ENCODE measurements at places on chromosomes 2 and 18. TPM values are rescaled to one million over a fixed set of nuclear protein-coding genes. Genes with fewer than 3 reads are reported as not detected.

- DNase-seq, result no peak
Measured at GRCh38 chr2:69386360-69386759, 667 bp downstream of the GFPT1 start.

- DNase-seq, result no peak
Measured at GRCh38 chr2:97900806-97901205, 94.9 kb downstream of the TMEM131 start.

DNA sequence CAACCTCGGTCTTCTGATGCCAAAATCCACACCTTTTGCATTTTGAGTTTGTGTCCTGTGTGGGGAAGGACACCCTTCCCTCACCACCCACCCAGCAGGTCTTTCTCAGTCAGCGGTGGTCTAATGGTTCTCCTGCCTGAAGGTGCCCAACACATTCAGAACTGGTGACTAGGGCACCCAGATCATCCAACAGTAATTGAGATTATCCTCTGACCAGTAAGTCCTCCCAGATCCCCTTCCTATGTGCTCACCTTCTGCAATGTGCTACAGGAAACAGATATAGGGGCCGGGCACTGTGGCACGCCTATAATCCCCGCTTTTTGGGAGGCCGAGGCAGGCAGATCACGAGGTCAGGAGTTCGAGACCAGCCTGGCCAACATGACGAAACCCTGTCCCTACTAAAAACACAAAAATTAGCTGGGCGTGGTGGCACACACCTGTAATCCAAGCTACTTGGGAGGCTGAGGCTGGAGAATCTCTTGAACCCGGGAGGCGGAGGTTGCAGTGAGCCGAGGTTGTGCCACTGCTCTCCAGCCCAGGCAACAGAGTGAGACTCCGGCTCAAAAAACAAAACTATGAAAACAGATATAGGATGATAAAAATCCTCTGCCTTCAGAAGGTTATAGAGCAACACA lies 56.2 kb downstream of the REEP1 start:
- DNase-seq, result no peak

GRCh38 chr2:80311304-80311703 lies 6.8 kb upstream of the LRRTM1 start:
- no peak for DNase-seq

DNA sequence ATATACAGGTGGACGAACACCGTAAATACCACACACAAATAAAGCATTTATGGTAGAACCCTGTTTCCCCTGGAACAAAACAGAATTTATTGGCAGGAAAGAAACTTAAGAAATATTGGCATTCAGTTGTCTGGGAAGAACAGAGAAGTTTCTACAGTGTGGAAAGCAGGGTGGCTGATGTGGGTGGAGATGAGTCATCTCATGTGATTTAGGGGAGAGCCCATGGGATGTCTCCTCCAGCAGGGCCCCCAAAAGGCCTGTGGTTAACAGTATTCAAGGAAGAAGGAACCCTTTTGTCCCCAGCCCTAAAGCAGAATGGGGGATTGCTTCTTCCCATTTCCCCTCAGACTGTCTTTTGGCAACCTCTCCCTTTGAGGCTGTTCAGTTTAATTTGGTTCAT lies 24.2 kb downstream of the SIX3 start:
- no peak for DNase-seq

- DNase-seq, result no peak
Measured at GRCh38 chr2:11681722-11682589, 12.0 kb upstream of the NTSR2 start.

DNA sequence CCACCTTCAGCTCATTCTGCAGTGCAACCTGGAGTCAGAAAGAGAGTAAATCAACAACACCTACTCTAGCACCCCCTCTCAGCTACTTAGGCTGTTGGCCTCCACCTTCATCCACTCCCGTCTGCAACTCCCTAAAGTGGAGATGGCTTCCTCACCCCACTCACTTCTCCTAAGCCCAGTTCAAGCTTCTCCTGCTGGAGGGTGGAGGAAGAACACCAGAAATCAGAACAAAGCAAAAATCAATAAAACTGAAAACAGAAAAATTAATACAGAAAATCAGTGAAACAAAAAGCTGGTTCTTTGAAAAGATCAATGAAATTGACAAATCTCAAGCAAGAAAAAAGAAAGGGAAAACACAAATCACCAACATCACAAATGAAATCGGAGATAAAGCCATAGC lies 191.7 kb downstream of the ANAPC1 start:
- DNase-seq, result no peak

DNA sequence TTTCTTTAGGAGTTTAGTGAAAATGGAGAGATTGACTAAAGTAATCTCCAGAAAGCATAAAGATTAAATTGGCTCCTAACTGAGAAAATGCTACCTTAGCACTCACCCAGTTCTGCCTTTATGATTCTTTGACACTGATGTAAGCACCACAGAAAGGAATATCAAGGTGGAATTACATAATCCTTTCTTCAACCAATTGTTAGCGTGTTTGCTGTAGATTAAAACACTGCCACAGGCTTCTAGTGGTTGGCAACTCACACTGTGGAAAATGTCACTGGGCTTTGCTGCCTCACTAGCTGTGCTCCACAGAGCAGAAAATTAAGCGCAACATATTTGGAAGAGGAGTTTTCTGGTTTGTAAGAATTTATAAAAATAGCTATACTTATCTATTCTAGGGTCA lies 104.1 kb downstream of the DLGAP1 start:
- no peak for DNase-seq

GRCh38 chr2:100733391-100734187 lies 86.3 kb upstream of the NPAS2 start:
- no peak for DNase-seq

- no peak for DNase-seq
Measured at GRCh38 chr2:62660582-62661262, 44.8 kb upstream of the EHBP1 start.

DNA sequence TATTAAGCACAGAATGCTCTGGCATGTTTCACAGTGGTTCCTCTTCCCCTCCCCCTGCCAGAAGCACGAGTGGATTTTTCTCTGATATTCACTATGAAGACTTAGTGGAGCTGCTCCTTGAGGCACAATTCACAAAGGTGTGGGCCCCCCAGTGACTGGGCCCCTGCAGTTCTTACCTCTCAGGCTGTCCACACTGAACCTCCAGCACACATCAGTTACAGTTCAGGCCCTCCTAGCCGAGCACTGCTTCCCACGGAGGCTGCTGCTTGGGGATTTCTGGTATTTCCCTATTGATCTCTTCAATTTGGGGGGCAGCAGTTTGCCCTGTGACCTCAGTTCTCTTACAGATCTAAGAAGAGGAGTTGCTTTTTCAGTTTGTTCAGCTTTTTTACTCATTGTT lies 236.1 kb downstream of the SH3RF3 start:
- DNase-seq, result no peak

- DNase-seq, result no peak
Measured at GRCh38 chr2:232013701-232014353, 52.3 kb downstream of the DIS3L2 start.

- DNase-seq, result no peak
Measured at GRCh38 chr2:240478346-240479110, 43.1 kb downstream of the GPC1 start.

GRCh38 chr2:215369181-215369760 lies 57.4 kb downstream of the ATIC start:
- DNase-seq, result no peak

DNA sequence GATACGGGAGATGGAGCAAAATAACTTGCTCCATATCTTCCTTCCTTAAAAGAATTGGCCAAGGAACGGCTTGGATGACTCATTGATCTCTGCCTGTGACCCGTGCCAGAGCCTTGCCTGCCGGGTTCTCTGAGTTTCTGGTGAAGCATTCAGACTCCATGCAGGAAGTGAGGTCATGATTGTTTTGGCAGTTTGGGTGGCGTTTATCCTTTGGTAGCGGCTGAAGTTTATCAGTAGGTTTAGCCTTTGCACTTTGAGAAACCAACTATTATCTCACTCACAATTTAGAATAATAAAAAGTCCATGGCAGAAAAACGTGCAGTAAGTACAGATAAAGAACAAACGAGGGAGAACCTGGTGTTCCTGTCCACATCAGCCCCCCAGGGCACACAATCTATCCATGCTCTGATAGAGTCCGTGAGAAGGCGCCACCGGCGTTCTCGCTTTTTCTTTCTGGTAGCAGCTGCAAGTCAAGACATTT lies 15.0 kb upstream of the CTAGE1 start:
- DNase-seq, result no peak

DNA sequence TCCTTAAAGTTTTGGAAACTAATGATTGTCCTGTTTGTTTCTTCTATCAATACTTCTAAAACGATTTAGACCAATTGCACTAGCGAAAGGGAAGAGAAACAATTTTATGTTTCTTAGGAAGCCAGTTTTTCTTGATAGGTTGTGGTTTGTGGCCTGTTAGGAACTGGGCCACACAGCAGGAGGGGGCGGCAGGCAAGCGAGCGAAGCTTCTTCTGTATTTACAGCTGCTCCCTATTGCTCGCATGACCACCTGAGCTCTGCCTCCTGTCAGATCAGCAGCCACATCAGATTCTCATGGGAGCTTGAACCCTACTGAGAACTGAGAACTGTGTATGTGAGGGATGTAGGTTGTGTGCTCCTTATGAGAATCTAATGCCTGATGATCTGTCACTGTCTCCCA lies 201.5 kb upstream of the PXDN start:
- no peak for DNase-seq

The KLHL41 gene
- polyA plus RNA-seq, result 1.2 TPM

The OSBPL1A gene
- polyA plus RNA-seq, result 48.2 TPM

The UGT1A10 gene
- not detected for polyA plus RNA-seq

The POTEI gene
- 0.13 TPM for polyA plus RNA-seq

The DSG3 gene
- polyA plus RNA-seq, result not detected

The FAP gene
- 12.7 TPM for polyA plus RNA-seq

The ALKAL2 gene
- polyA plus RNA-seq, result 6.1 TPM

The CTAGE1 gene
- not detected for polyA plus RNA-seq

Measured in left renal cortex interstitium (tissue), 4 donors.